ENCODE measurements at places on chromosomes 2 and 18.

- no peak for DNase-seq
Measured at GRCh38 chr2:226048611-226049010, 649.1 kb downstream of the NYAP2 start.

GRCh38 chr2:26679867-26680266 is 12.7 kb upstream of the KCNK3 start:
- DNase-seq, result no peak

GRCh38 chr2:174171686-174172445 is 76.5 kb downstream of the OLA1 start:
- no peak for DNase-seq

DNA sequence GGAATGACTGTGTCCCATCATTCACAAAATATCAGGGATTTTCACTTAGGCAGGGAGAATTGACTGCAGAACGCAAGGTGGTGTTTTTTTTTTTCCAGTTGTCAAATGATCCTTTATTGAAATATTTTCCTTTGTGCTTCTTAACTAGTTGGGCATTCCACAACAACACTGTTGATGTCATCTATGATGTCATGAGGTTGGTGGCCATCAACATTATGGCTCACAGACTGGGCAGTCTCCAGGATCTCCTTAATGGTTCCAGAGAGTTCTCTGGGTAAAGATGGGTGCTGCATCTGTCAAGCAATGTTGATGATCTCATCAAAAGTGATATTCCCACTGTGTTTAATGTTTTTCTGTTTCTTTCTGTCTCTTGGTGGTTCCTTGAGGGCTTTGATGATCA is 31.8 kb upstream of the PLEKHM3 start:
- DNase-seq, result no peak

DNA sequence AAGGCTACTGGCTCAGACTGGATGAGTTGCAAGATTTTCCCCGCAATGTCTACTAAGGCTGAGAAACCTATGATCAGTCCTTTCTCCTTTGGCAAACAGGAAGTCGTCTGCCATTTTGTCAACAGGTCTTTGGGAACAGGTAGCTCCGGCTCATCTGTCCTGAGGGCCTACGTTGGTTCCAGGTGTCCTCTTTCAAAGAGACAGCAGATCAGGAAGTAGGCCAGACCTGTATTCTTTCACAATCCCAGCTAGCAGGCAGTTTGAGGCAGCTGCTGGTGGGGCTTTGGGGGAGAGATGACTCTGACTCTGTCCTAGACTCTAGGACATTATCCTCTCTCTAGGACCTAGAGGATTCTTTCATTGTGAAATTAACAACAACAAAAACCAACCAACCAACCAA is 98.6 kb downstream of the ACTR2 start:
- DNase-seq, result no peak

GRCh38 chr2:96816836-96817702 is 1.0 kb downstream of the CNNM3 start:
- no peak for DNase-seq

DNA sequence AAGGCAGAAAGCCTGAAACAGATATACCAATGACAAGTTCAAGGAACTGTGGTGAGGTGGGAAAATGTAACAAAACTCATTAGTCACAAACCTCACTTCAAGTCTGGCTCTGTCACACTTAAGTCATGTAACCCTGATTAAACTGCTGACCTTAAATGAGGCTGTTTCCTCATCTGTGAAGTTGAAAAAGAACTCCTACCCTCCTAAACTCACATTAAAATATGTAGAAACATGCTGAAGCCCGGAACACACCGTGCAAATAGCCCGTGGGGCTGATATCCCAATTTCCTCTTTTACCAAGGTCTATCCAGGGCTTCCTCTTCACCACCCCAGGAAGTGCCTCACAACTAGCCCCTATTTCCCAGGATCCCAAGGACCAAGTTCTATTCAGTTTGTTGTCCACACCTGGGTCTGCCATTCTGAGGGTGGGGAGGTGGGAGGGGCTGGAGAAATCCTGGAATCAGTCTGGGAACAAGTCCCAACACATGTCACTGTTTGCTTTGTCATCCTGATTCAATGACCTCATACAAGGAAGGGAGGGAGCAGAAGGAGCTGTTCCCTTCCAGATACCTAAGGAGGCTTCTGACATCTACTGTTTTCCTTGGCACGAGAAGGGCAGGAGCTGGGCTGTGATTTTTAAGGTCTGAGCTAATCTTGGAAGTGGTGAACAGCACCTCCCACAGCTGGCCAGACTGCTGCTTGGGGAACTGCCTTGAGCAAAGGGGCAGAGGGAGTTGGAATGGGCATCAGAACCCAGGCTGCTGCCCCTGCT is 42.3 kb downstream of the SLC4A1AP start:
- no peak for DNase-seq

GRCh38 chr2:2567776-2568175 is 236.7 kb upstream of the MYT1L start:
- DNase-seq, result no peak

GRCh38 chr2:144114760-144115159 is 405.2 kb downstream of the ZEB2 start:
- no peak for DNase-seq

- DNase-seq, result no peak
Measured at GRCh38 chr18:12802538-12802937, 81.5 kb downstream of the PTPN2 start.

GRCh38 chr2:161613161-161613560 is 11.1 kb upstream of the SLC4A10 start:
- no peak for DNase-seq

GRCh38 chr2:168190590-168191336 is 56.6 kb downstream of the STK39 start:
- no peak for DNase-seq

DNA sequence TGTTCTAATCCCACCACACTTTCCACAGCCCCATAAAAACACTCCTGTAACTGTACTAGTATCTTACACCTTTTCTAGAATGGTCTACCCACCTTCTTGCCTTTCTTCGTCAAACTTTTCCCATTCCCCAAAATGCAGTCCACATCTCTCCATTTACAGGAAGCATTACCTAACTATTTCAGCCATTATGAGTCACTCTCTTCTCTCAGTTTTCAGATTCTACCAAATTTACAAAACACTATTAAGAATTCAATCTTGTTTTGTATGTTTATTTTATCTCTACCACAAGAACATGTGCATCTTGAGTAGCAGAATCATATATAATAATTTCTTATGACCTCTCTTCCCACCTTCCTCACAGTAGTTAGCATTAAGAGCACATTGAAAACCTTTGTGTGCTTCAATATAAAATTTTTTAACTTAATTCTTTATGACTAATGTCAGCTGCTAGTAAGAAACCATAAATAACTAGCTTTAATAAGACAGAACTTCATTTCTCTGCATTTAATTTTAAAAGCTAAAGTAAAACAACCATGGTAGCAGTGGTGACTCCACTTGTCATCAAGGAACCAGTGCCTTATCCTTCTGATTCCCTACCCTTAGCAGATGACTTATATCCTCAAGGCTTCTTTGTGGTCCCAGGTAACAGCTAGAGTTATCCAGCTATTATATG is 56.6 kb upstream of the MAP2 start:
- DNase-seq, result no peak

GRCh38 chr2:219414857-219415256 is 3.3 kb upstream of the DES start:
- no peak for DNase-seq

DNA sequence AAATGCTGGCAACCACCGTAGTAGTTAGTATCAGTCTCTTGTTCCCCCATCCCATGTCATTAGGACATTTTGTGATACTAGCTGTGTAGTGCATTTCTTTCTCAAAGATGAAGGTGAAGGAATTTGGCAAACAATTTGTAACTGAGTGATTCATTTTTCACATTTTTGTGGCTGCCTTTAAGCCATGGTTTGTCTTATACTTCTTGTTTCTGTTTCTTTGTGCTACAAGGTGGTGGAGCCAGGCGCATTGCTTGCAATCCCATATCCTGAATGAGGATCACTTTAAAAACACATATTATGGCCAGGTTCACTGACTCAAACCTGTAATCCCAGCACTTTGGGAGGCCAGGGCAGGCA is 40.6 kb downstream of the GPD2 start:
- no peak for DNase-seq

- no peak for DNase-seq
Measured at GRCh38 chr2:217683106-217683870, 319.5 kb downstream of the TNS1 start.

GRCh38 chr2:240236217-240237111 is 96.0 kb upstream of the OTOS start:
- peak; percentile 20 for DNase-seq

DNA sequence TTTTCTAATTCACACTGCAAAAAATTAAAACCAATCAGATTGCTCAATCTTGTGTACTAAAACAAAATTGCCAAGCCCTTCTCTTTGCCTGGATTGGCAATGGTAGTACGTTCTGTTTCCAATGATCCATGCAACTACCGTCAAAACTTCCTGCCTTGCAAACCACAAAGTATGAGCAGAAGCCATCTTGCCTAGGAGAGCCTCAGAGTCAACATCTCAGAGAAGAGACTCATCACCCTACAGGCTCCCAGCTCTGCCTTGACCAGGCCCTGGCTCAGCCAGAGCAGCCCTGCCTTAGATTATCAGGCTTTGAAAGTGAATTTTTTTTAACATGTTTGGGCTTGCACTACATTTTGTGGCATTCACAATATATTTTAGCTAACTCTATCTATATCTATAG is 574.1 kb downstream of the SATB2 start:
- DNase-seq, result no peak

DNA sequence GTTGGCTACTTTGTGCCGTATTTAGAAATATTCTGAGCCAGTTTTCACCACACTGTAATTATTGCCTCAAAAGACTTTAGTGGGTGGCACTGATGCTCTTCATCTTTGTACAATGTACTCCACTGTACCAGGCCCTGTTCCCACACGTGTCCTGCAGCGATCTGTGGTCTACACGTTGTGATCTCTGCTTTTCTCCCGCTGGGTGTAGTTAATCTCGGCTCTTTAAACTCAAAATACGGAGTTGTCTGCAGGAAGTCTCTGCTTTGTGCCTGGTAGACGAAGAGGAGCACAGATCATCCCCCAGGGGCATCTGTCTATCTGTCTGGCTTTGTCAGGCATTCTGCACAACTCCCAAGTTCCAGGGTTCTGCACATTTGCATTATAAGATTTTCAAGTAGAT is 12.1 kb upstream of the GREB1 start:
- DNase-seq, result no peak

DNA sequence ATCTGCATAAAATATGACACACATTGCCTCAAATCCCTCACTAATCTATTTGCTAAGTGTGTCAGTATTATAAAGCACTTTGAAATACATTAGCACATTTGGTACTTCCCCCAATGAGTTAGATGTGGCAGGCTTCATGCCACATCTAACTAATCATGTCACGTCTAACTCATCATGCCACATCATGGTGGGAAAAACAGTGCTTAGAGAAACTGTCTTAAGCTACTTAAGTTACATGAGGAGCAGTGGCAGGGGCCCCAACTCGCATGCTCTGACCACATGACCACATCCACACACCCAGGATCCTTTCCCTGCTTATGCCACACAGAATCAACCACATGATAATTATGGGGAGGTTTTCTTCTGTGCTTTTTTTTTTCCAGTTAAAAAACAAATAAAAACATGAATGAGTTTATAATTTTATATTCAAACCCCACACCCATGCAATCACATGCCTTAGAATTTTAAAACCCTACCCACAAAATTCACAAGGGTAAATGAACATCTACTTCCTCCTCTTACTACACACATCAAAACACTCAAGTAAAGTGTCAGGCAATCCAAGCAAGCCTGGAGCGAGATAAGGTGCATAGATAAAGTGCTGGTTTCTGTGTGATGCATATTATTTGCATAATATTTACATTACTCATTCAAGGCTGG is 1.6 kb downstream of the ABCA12 start:
- no peak for DNase-seq

- DNase-seq, result no peak
Measured at GRCh38 chr2:202530038-202530437, 104.7 kb upstream of the FAM117B start.

DNA sequence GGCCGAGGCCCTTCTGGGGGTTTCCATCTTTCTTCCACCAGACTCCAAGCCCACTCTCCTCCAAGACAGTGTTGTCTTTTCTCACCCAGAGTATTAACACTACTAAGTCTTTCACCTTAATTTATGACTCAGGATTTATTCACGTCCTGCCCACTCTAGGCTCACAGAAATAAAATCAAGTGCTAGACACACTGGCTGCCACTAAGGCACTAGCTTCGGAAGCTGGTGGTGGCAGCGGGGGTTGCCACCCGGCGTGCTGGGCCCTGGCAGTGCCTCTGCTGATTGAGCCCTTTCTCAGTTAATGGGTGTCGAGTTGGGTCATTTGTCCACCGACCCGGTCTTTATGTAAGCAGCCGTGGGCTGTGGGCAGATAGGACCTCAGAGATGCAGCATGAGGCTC is 93.6 kb upstream of the FZD5 start:
- DNase-seq, result no peak

DNA sequence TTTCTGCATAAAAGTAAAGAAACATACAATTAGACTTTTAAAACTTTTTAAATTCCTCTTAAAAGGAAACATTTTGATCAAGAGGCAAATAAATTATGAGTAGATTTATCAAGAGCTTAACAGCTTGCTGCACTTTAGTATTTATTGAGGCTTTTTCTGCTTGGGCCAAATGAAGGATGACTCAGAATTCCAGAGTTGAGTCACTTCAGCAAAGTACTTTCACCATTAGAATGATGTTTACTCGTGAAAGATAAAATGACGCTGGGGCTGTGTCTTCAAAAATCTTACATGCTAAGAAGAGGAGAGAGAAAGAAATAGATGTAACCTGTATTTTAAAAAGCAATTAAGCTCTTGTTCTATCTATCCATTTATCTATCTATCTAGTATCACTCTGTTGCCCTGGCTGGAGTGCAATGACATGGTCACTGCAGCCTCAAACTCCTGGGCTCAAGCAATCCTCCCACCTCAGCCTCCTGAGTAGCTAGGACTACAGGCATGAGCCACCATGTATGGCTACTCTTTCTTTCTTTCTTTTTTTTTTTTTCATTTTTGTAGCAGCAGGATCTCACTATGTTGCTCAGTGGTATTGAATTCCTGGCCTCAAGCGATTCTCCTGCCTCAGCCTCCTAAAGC is 75.3 kb upstream of the RIOK3 start:
- DNase-seq, result no peak

DNA sequence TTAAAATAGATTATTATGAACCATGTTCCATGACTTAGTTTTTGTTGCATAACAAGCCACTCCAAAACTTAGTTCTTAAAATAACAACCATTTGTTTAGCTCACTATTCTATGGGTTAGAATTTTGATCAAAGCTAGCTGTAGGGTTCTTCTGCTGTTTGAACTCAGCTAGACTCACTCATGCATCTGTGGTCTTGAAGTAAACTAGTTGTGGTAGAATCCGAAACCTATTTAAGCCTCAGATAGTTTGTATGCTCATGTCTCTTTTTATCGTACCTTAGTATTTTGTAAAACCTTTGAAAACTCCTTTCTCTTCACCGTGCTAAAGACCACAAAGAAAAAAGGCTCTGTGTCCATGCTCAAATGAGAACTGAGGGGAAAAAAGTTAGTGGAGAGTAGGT is 166.6 kb downstream of the XIRP2 start:
- no peak for DNase-seq

DNA sequence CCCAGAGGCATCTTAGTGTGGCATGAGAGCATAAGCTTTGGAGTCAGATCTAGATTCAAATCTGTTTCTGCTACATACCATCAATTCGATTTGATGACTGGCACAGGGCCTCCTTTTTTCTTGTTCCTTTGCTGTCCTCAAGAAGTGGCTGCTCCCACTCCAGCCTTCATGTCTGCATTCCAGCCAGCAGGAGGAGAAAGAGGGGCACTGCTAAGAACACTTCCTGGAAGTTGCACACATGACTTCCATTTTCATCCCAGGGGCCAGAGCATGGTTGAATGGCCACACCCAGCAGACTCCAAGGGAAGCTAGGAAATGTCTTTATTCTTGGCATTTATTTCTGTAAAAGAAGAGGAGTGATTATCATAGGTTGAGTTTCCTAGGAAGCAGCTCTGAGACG is 50.4 kb downstream of the EML6 start:
- DNase-seq, result no peak
